ENCODE measurements at places on chromosomes 2 and 18.

GRCh38 chr18:12907258-12907925, 23.4 kb upstream of the PTPN2 start:
- no peak for DNase-seq

- DNase-seq: no peak
Measured at GRCh38 chr2:15302154-15302553, 259.0 kb downstream of the NBAS start.

DNA sequence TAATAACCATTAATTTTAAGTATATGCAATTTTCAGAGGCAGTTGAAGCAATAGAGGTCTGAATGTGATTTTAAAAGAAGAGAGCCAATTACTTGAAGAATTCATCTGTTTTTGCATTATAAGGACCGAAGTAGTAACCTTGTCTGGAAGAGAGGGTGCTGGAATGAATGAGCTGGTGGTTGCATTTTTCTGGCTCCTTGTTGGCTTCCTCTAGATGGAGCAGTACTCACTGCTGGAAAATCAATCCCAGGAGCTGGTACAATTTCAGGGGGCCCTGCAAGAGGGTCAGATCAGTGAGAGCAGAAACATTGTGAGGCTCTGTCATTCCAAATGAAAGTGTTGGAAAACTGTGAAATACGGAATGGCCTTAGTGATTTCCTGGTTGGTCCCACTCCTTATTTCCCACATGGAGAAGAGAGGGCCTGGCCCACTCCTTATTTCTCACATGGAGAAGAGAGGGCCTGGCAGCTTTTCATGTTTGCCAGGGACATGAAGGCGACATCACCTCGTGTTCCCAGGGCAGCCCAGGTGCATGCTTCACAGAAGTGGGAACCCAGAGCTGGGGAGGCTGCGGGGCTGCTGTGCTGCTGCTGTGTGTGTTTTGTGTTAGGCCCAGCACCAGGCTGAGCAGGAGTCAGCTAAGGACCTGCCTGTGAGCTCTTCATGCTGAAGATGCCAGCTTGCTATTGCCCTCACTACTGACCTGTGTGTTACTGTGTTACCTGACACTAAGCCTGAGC, 197.4 kb downstream of the SNTG2 start:
- DNase-seq: no peak

DNA sequence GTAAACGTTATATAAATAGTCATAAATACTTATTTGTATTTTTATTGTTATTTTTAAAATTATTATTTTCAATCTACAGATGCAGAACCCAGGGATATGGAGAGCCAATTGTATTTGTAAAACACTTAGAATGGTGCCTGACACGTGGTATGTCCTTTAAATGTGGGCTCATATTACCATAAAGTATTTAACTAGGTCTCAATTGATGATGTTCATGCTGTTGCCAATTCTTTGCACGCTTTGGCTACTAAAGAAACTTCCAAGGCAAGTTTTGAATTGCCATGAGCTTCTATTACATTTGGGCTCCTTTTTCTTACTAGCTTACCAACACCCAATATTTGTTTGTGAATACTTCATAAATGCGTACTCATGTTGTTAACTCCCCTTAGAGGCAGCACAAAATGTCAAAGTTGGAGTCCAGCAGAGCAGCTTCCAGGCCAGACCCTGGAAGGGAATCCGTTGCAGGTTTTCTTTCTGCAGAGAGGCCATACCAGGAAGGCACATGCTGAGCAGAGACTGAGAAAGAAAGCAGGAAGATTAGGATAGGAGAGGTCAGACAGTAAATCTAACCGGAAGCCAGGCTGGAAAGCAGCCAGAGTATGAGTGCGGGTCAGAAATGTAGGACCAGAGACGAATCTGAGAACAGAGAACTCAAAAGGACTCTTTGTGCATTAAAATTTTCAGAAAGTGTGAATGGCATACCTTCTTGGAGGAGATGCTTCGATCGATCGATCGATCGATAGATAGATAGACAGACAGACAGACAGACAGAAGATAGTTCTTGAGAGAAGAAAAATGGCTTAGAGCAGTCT, 4.2 kb upstream of the NOSTRIN start:
- DNase-seq: no peak

DNA sequence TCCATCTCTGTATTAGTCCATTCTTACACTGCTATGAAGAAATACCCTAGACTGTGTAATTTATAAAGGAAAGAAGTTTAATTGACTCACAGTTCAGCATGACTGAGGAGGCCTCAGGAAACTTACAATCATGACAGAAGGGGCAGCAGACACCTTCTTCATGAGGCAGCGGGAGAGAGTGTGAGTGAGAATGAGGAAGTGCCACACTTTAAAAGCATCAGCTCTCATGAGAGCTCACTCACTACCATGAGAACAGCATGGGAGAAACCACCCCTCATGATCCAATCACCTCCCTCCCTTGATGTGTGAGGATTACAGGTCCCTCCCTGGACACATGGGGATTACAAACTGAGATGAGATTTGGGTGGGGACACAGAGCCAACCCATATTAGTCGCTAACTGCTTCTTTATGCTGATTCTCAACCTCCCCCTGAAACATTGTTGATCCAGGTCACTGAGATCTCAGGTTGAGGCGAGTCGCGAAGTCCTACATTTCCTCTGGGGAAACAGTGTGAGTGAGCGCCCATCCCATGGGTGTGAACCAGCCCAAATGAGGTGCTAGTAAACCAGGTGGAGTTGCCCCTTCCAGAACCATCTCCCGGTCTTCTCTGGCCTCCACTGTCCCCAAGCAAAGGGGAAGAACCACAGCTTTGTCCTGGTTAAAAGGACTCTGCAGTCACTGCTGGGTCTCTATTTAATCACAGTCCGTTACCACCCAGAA, 123.8 kb downstream of the CAPN13 start:
- no peak for DNase-seq

DNA sequence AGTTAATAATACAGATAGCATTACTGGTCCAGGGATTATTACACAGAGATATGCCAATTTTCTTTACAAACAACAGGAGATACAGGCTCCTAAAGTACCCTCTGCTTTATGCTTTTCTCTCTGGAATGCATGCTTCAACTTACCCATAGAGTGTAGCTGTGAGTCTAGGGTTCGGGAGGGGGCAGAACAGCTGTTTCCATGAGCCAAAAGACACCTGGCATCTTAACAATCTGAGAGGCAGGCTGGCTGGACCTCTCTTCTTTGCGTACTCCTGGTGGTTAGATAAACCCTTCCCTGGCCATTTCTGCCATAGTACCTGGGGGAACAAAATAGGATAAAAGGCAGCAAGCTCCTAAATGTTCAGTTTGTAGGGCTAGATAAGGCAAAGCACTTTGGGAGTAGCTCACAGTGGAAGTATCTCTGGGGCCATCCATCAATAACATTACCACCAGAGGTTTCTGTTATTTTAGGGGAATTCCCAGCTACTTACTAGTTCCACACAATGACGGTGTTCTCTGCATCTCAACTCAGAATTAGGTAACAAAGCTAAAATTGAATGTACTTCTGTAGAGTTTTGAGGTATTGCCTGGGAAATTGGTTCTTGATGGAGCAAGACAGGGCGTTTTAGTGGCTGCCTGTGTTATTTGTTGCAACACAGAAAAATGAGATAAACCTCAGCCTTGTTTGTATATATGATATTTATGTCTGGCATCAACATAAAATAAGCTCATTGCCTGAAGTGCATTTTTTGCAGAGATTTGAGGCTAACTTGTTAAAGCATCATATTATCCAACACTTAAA, 6.2 kb upstream of the CCDC85A start:
- DNase-seq: no peak

DNA sequence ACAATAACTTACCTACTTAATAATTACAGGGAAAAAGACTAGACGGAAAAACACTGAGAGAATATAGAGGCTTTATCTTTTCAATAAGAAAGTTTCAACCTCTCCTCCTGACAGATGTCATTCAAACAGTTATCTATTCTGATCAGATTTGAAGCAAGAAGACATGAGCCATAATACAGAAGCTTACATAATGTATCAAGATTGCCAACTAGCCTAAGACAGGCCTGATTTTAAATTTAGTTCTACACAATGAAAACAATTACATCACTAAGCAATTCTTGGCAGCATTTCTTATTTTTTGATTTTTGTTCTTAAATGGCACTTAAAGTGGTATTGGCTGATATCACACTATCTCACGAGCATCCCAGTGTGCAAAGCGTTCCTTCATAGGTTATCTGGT, 41.6 kb downstream of the GPR155 start:
- no peak for DNase-seq

Measured in activated T-cell treated with anti-CD3 and anti-CD28 coated beads for 1 hour (primary cell).